HS-27A (cell line): ENCODE measurements at places on chromosomes 16 and 17.
A peak's percentile ranks its signal among the peaks of the same experiment; 100 is the strongest.

DNA sequence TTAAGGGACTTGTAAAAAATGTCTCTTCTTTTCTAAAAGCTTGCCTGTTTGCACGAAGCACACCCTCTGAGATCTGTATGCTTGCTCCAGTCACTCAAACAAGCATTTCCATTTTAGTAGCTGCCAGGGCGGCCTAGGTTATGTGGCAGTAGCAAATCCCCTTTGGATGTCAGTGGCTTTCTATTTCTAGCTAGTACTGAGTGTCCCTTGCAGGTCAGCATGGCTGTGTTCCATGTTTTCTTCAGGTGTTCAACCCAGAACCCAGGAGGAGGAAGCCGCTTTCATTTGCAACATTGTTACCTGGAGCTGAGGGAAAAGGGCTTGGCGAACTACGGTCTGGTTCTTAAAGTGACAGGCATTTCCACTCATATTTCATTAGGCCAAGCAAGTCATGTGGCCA is 36.4 kb downstream of the FOXL1 start:
- no peak for DNase-seq

GRCh38 chr16:12829096-12829888 is 25.6 kb upstream of the CPPED1 start:
- no peak for DNase-seq

- no peak for DNase-seq
Measured at GRCh38 chr17:49992191-49992932, 2.7 kb downstream of the DLX3 start.

GRCh38 chr16:73365016-73365551 is 317.2 kb upstream of the ZFHX3 start:
- DNase-seq: peak; percentile 19

- no peak for DNase-seq
Measured at GRCh38 chr16:10037751-10038150, 144.5 kb downstream of the GRIN2A start.

DNA sequence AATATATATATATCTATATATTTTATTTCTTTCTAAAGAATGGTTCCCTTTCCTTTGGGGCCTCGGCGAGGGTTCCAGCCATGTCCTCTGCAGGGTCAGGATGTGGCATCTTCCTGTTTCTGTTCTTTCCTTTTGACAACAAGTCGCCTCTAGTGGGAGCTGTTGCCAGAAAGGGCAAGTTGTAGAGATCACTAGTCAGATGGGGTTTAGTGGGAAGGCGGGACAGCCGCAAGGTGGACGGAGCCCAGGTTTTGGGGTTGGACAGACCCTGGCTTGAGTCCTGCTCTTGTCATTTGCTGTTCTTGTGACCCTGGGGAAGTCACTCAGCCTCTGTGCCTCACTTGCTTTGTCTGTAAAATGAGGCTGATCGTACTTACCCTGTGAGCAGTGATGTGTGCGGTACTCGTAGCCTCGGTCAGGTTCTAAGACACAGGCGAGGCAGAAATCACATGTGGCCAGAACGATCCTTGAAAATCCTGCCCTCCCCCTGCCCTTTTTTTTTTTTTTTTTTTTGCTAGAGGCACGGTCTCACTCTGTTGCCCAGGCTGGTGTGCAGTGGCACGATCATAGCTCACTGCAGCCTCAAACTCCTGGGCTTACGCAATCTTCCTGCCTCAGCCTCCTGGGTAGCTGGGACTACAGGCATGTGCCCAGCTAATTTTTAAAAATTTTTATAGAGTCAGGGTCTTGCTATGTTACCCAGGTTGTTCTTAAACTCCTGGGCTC is 80.1 kb downstream of the ABCC6 start:
- DNase-seq: no peak

DNA sequence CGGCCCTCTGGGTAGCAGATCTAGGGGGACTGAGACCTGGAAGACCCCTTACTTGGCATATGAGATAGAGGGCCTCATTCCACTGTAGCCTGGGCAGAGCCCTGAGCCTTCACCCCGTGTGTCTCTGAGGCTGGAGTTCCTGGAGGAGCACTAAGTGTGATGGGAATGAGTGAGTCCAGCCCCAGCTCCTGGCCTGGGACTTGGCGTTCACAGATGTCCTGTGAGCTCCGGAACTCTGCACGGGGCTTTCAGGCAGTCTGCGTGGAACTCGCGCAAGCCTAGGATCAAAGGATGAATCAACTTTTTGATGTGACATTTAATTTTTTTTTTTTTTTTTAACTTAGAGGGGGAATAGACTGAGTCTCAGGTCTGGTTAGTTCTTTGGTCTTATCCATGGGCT is 1.8 kb downstream of the NKD1 start:
- no peak for DNase-seq

DNA sequence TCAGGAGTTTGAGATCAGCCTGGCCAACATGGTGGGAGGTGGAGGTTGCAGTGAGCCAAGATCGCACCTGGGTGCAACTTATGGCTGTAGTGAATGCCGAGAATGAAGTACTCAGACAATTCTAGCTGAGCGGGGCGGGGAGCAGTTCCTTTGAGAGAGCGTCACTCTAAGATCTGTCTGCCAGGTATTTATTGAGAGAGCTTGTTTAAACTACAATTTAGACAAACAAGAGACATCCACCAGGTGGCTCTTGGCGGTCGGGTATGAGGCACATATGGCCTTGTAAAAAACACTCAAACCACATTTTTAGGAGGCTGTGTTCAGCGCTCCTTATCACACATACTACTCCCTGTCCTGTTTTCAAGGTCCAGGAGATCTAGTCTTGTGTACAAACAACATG is 40.6 kb upstream of the CDH1 start:
- DNase-seq: no peak

DNA sequence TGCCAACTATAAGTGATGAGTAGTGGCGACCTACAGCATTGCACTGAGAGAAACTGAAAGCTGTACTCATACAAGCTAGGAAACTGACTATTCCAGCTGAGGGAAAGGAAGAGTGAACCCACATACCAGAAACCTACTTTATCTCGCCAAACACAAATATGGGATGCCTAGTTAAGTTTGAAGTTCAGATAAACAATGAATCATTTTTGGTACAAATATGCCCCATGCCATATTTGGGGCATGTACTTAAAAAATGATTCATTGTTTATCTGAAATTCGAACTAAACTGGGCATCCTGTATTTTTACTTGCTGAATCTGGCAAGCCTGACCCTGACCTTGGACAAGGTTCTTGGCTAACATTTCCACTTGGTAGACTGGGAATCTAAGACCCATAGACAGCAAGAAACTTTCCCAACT is 527.8 kb upstream of the PSMD7 start:
- peak; percentile 29 for DNase-seq
